ENCODE measurements at places on chromosomes 3 and 15.

DNA sequence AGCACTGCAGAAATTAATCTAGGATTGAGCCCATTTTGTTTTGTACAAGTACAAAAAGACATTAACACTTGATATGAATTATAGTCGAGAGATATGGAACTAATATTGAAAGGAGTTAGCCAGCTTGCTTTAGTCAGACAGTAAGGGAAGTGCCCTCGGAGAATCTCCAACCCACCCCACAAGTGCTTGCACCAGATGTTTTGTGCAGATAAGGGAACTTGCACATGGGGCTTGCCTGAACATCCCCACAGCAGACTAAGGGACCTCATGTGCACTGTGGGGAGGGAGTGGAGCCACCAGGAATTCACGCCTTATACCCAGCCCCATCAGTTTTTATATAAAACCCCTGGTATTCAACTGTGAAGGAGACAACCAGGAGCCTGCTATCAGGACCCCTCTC lies 122.3 kb downstream of the EFHB start:
- DNase-seq = no peak

- no peak for DNase-seq
These were observed 311.4 kb downstream of the UNC13C start for GRCh38 chr15:54289590-54290136.

- DNase-seq = no peak
These were observed 23.7 kb downstream of the STAG1 start for GRCh38 chr3:136728473-136728872.

GRCh38 chr15:35560870-35561269 lies 14.9 kb upstream of the DPH6 start:
- DNase-seq = no peak

- no peak for DNase-seq
These were observed 2.7 kb upstream of the TMEM87A start for GRCh38 chr15:42275780-42276391.

- DNase-seq = no peak
These were observed 34.0 kb downstream of the PCSK6 start for GRCh38 chr15:101455291-101456025.

- DNase-seq = peak; percentile 30
These were observed 7.4 kb downstream of the APPL1 start for GRCh38 chr3:57234613-57235575.

GRCh38 chr3:108300103-108300849 lies 3.9 kb downstream of the HHLA2 start:
- DNase-seq = no peak

GRCh38 chr3:133383175-133383574 lies 16.7 kb upstream of the BFSP2 start:
- DNase-seq = no peak

DNA sequence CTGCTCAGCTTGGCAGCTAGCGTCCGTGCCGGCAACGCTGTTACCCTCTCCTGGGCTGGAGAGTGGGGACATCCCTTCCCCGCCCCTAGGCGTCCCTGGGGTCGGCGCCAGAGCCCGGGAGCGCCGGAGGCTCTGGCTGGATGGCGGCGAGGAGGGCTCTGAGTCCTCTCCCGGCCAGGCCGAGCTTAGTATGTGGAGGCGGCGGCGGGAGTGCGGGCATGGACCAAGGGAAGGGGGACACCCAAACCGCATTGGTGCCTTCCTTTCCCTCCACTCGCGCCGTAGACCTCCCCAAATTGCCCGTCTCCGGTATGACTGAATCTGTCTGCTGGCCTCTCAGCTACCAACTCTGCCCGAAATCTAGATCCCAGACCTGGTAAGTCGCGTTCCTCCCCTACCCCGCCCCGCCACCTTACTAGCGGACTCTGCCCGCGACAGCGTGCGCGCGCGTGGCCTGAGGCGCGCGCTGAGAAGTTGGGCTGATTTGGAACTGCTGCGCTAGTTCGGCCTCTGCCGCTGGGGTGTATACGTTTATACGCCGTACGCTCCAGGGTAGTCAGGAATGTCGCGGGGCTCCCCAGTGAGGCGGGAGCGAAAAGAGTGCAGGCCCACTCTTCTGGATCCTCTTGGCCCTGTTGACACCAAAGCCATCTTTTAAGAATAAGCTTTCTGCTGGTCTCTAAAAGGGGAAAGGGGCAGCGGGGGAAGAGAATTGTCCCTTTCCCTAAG lies 12.2 kb downstream of the ZIC1 start:
- DNase-seq = no peak

DNA sequence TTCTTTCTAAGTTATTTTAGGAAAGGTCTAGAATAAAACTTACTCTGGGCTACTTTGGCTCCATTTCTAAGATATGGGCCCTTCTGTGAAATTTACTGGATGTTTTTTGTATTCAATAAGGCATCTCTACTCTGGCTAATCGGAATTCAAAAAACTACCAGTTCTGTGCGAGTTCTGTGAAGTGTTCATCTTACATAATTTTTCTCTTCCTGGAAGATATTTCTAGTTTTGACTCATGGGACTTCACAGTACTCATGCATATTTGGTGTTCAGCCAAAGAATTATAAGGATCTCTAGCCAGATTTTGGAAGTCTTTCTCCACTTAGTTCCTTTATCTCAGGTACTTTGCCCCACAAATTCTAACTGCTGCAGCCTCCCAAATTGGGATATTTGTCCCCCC lies 46.4 kb upstream of the MBNL1 start:
- no peak for DNase-seq

DNA sequence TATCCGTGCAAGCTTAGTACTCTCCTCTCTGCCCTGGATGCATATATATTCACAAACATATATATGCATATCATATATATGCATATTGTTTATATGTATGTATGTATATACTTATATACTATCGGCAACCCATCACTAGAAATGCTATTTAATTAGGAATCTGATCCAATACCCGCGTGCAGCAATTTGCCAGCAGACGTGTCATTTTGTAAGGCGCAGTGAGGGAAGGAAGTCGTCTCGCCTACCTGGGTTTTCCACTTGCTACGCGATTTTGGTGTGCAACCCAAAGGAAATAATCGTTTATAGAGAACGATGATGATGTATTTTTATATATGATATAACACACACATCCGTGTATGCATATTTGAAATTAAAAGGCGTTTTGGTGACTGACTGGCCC lies 5.6 kb upstream of the FEZF2 start:
- no peak for DNase-seq

GRCh38 chr3:24185738-24186384 lies 240.8 kb downstream of the NR1D2 start:
- DNase-seq = peak; percentile 50

- no peak for DNase-seq
These were observed 34.1 kb downstream of the ADAM10 start for GRCh38 chr15:58715266-58715917.

DNA sequence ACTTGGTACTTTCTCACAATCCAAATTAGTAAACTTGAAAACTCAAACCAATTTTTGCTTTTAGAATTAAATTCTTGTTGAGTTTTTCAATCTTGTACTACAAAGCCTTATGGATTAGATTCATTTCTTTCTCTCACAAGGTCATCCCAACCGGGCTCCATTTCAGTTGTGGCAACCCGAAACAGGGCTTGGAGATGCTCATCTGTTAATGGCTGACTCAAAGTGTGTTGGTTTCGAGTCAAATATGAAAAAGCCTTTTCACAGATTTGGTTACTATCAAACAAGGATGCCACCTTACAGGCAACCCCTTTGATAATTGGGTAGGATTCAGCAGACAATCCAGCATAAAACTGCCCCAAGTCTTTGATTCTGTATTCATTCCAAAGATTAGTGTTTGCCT lies 1.8 kb downstream of the EPM2AIP1 start:
- no peak for DNase-seq

DNA sequence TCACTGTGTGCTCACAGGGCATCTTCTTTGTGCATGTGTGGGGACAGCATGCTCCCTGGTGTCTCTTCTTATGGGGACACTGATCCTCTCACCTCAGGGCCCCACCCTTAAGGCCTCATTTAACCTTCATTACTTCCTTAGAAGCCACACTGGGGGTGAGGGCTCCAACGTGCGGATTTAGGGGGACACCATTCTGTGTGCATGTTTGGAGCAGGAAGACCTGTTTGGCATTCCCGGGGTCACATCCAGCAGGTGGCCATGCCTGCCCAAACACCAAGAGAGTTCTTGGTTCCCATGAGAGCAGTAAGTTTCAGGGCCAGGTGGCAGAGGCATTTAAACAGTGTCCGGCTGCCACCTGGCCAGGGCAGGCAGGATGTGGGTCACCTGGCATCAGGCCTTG lies 24.8 kb downstream of the PRR20G start:
- DNase-seq = no peak

DNA sequence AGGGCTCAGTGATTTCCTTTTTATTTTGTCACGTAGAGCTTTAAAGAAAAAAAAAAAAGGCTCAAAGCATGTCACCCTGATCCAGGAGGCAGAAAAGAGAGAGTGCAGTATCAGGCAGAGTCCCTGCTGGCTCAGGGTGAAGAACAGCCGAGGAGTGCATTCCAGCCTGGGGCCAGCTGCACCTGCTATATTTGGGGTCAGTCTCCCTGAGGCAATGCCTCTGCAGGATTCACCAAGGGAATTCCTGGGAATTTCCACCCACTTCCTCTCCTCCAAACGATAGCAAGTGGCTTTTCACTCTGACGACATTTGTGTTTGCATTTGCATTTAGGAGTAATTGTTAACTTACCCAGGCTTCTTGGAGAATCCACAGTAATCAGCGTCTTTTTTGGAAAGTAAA lies 202.9 kb upstream of the CTNNB1 start:
- DNase-seq = no peak

DNA sequence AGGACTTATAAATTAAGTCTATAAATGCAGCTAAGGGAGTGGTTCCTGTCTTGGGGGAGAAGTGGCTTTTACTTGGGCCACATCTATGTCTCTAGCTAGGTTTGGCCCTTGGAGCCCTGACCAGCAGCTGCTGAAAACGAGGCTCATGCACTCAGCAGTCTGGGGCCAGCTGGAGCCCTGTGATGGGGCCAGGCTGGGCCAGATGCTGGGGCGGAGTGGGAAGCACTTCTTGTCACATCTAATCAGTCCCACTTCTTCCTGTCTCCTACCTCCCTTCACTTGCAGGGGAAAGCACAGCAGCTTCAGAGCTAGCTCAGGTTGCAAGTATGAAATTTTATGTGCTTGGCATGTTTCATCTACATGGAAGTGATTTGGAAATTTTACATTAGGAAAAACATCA lies 209.9 kb upstream of the ROPN1 start:
- no peak for DNase-seq

DNA sequence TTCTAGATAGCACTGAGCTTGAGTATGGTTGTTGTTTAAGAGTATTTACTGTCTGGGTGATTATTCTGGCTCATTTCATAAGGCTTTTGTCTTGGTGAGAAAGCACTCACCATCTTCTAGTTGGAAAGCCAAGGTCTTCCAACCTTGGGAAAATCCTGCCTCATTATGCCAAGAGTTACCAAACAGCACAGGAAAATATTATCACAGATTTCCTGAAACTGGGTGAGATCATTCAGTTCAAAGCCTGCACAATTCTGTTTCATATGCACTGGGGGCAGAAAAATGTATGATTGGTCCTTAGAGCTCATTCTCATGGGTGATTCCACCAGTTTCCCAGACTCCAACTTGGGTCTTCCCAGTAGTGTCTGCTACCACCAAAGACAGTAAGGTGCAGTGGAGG lies 291.8 kb downstream of the RORA start:
- DNase-seq = no peak

GRCh38 chr3:100436951-100437350 lies 35.6 kb downstream of the LNP1 start:
- no peak for DNase-seq

DNA sequence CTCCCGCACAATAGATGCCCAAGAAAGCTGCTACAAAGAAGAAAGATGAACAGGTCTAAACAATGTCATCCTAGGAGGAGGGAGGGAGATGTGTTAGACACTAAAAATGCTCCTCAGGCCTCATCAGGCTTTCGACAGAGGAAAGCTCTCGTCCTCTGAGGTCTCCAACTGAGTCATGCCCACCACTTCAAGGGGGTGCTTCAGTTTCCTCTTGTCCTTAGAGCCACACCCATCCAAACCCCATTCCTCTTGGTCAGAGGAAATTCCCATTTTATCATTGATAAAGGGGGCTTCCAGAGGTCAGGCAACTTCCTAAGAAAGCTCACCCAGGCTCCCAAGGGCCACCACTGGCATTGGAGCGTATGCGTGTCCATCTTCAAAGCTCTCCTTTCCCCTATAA lies 50.1 kb downstream of the HEG1 start:
- no peak for DNase-seq

GRCh38 chr15:52080031-52080430 lies 32.5 kb downstream of the BCL2L10 start:
- DNase-seq = no peak

DNA sequence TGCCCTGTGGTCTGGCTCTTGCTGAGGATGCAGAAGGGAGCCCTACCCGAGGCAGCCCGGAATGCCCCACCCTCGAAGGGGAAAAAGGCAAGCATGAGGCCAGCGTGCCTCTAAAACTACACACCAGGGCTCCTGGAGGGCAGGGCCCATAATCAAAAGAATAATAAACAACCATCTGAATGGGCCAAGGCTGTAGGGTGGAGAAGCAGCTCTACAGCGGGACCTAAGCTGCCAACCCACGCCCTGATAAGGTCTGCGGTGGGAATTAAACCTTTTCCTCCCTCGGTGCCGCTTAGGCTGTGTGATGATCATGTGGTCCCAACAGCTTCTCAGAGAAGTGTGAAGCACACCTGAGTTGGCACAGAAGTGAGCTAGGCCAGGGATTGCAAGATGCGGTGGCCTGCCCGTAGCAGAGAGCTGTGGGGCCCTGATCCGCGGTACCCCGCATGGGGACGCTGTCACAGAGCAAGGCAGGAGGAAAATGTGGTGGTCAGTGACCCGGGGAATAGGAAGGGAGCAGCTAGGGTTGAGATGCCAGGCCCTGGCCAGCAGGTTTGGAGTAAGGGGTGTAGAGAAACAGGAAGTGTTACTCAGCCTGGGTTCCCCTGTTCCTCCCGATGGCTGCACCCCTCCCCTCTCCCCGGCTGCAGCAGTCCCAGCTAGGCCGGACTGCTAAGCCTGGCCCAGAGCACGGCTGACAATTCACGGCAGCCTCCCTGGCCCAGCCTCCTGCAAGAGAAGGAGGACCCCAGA lies 1.1 kb upstream of the C15orf62 start:
- peak; percentile 71 for DNase-seq

DNA sequence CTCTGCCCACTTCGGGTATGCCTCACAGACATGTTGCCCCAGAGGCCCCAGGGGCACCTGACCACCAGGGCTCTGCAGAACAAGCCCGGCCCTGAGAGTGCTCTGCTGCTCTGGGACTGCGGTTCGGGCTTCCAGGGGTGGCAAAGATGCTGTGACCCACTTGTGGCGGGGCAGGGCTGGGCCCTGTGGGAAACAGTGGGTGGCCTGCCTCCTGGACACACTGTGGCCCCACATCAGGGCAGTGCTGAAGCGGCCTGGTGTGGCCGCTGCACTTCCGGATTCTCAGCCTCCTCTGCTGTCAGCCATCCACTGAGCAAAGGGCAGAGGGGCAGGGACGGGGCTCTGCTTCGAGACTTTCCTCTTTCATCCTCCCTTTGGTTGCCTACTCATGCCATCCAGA lies 26.5 kb upstream of the PLXND1 start:
- DNase-seq = no peak

DNA sequence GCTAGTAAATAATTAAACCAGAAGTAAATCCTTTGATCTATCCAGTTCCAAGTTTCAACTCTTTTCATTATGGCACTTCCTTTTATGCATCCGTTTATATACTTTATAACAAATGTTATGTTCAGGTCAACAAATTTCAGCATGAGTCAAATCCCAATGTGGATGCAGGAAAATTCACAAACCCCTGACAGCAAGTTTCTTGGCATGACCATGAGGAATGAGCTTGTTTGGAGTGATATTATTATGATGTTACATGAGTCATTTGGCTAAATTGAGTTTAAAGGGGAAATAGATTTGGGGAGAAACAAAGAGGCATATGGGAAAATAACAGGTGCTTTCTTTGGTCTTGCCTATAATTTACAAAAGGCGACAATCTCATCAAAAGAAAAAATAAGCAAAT lies 32.1 kb upstream of the KCNMB2 start:
- no peak for DNase-seq
